ENCODE measurements at places on chromosomes 6 and 20.

- no peak for DNase-seq
Measured at GRCh38 chr6:16216501-16217155, 21.8 kb upstream of the GMPR start.

GRCh38 chr20:19435316-19435715 lies 222.9 kb downstream of the SLC24A3 start:
- no peak for DNase-seq

DNA sequence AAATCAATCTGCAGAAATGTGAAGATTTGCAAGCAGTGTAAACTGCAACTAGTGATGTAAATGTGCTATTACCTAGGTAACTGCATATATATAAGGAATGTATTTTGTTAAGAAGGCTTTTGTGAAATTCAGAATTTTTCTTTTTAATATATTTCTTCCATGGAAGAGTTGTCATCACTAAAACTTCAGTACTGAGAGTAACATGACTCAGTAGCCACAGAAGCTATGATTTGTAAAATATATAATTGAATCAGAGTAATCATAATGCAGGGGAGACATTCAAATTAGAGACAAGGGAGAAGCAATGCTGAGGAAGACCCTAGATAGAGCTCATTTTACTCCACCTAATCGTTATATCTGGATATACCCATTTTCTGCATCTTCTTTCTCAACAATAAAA lies 141.7 kb downstream of the ADGRG6 start:
- no peak for DNase-seq

DNA sequence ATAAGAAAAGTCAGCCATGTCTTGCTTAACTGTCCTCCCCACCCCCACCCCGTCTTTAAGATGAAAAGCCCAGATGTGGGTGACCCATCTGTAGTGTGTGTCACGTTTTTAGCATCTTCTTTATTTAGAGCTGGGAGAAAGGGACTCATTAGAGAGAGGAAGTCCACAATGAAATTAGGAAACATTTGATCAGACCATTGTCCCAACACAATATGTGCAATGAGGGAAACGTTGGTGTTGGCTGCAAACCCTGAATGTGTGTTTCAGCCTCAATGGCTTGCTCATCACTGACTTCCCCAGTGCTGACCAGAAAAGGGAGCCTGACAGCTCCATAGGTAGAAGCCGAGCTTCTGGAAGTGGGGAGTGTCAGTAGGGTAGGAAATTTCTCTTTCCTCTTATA lies 475.7 kb downstream of the CD83 start:
- DNase-seq, result no peak

DNA sequence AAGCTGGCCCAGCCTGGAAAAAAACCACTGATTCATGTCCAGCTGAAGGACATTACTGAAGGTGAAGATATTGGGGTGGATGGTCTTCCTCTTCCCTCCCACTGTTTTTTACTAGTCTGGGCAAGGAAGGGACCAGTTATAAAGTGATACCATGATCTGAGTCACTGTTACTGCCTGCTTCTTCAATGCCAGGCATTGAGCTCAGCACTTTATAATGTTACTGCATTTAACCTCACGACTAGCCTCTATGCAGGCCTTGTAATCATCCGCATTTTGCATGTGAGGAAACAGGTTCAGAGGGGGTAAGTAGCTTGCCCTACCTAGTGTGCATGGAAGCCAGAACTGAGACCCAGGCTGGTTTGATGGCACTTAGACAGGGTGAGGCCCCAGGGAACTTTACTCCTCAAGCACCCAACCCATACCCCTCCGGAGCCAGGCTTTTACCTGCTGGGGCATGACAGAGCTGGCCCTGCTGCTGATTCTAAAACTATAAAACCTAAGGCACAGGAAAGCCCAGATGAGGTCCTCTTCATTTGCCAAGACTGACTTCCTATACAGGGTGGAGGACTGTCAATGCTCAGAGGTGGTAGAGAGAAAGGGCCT lies 11.0 kb upstream of the KCNK5 start:
- no peak for DNase-seq

- no peak for DNase-seq
Measured at GRCh38 chr20:49948809-49949507, 12.8 kb downstream of the RNF114 start.

GRCh38 chr20:52172392-52173047 lies 19.1 kb downstream of the ZFP64 start:
- no peak for DNase-seq

GRCh38 chr6:79985128-79985527 lies 19.3 kb upstream of the TTK start:
- DNase-seq, result no peak

GRCh38 chr6:113960795-113961194 lies 10.2 kb downstream of the HDAC2 start:
- no peak for DNase-seq

- no peak for DNase-seq
Measured at GRCh38 chr6:115958958-115959357, 101.7 kb downstream of the FRK start.

DNA sequence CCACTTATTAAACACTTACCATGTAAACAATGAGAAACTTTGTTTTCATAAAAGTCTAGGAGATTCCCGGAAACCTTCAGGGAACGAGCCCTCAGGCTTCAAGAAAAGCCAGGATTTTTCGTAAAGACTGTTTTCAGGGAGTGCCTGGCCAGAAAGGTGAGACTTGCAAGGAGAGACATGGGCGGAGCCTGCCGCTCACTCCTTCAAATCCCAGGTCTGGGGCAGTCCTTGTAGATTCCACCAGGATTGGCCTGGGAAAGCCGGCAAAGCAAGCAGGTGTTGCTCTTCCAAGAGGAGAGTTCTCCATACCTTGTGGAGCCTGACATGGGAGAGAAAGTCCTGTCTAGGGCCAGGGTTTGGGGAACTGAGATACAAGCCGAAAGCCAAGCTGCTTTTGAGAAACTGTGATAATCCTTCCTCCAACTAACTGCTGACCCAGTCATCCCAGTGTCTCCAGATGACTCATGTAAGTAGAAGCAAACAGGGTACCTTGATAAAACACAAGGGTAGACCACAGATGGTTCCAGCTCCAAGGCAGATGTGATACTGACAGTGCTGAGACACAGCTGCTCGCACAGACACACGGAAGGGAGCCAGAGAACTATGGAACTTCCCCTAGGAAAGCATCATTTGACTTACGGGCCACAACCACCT lies 69.4 kb upstream of the NAA20 start:
- DNase-seq, result no peak

- no peak for DNase-seq
Measured at GRCh38 chr6:149332602-149333265, 15.2 kb downstream of the TAB2 start.

DNA sequence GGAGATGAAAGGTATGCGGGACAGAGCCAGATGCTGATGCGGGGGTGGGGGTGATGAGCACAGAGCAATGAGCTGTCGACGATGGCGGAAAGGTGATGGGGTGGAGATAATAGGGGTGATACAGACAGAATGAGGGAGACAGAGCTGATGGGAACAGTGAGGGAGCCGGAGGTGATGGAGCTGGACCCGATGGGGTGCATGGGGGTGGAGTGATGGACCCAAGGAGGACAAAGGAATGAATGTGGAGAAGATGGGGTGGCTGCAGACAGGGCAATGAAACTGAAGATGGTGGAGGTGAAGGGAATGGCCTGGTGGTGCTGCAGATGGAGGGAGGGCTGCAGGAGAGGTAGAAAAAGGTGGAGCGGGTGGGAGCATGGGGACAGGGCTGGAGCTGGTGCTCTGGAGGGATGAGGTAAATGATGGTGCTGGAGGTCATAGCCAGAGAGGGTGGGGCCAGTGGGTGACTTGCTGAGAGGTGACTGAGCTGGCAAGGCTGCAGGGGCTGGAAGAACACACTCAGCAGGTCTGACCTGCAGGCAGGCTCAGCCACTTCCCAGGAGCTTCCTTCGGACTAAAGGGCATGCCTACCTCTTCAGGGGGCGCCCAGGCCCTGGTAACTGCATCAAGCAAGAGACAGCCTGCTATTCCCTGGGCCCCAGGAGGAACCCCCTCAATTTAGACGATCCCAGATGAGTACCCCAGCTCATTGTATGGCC lies 6.0 kb upstream of the FOXS1 start:
- no peak for DNase-seq

DNA sequence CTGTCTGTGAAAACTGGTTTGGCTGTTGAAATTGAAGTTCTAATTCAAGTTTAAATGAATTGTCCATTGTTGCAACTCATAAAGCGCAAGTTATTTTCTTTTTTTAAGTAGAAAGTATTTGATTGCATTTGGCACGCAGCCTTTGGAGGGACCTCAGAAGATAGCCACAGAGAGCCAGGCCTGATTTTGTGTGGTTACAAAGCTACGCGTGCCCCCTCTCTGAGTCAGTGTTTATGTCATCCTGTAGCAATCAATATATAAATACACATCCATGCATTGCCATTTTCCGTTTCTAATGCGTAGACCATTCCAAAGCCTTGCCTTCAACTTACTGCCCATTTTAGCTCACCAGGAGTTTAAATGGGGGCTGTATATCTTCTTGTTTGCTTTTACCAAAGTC lies 173.2 kb downstream of the TMEM242 start:
- DNase-seq, result no peak

GRCh38 chr6:4084444-4085331 lies 5.8 kb upstream of the FAM217A start:
- DNase-seq, result no peak

- DNase-seq, result no peak
Measured at GRCh38 chr6:128079021-128079420, 178.2 kb upstream of the THEMIS start.

DNA sequence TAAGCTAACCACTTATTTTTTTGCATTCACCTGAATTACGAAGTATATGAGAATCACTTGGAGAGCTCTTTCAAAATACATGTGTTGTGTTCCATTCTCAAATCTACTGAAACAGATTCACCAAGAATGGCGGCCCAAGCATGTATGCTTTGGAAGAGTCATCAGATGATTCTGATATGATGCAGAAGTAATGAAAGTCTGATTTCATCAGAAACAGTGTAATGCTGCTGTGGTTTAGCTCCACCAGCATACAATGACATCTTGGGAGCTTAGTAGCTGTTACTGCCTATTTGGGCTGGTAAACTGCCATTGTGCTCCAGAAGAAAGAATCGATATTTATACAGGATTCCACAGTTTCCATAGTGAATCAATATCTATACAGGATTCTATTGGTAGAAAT lies 52.9 kb downstream of the UBR2 start:
- peak; percentile 8 for DNase-seq

DNA sequence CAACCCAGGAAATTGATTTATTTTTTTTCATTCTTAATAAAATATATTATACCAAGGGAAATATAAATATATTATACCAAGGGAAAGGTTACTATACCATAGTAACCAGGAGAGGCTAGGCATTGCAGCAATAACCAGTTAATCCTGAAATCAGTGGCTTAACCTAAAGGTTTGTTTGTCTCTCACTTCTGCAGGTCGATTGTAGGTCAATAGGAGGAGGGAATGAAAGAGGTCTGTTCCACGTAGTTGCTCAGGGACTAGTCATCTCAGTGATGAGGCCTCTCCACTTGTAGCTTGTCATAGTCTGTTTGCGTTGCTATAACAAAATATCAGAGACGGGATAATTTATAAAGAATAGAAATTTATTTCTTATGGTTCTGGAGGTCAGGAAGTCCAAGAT lies 168.0 kb downstream of the GJA1 start:
- no peak for DNase-seq

DNA sequence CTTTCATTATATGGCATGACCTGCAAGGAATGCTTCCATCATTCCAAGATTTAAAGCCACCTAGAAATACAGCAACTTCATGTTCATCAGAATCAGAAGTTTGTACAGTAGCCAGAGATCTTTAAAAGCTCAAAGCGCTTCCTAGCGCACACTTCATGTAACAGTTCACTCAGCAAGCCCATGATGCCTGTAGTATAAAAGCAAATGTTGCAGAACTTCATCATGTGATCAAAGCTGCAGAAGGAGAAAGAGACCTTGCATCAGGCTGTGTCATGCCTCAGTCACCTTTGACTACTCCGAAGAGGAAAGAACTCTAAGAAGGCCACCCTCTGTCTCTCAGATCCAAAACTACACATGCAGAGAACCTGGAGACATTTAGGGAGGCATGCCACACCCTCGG lies 78.5 kb downstream of the AGPAT4 start:
- DNase-seq, result no peak

DNA sequence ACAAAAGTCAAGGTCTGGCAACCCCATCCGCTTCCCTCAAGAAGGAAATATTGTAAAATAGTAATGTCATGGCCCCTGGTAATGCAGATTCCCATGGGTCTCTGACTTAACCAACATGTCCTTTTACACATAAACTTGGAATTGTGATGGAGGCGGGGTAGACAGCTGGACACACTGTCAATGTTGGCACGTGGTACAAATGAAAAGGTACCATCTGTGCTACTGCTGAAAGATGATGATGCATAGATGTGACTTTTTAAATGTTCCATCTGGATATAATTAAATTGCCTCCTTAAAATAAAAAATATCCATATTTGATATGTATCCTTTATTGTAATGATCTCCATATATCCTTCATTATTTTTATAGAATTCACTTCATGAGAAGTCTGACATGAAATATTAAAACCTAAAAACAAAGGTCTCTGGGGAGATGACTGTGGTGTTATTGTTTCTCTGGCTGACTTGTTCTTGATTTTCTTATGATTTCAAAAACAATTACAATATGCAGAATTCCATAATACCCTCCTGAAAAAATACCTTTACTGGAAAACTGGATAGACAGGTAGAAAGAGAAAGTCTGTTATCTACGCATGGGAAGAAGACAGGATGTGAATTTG lies 104.5 kb downstream of the MKKS start:
- DNase-seq, result no peak

DNA sequence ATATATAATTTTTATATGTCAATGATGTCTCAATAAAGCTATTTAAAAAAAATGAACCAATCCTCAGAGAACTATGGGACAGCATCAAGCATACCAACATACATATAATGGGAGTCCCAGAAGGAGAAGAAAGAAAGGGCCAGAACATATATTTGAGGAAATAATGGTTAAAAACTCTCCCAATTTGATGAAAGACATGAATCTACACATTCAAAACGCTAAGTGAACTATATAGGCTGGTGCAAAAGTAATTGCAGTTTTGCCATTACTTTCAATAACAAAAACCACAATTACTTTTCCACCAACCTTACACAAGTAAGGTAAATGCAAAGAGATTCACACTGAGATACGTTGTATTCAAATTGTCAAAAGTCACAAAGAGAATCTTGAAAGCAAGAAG lies 43.4 kb downstream of the ZNF133 start:
- DNase-seq, result no peak

- no peak for DNase-seq
Measured at GRCh38 chr6:27183060-27183832, 64.3 kb upstream of the PRSS16 start.

GRCh38 chr6:3723966-3724365 lies 27.5 kb downstream of the PXDC1 start:
- DNase-seq, result no peak

Measured in T-helper 2 cell treated with Interferon-gamma antibody and Interleukin-4, amounts not matched to agents 5 μg/mL and 100 μg/mL, for 36 hours (primary cell).